ENCODE measurements at places on chromosomes 7 and 10. TPM values are rescaled to one million over a fixed set of nuclear protein-coding genes. Genes with fewer than 3 reads are reported as not detected.

The GPR15LG gene
- total RNA-seq: not detected

The EPO gene
- total RNA-seq: not detected

The AKR1C1 gene
- 3.1 TPM for total RNA-seq

The NRF1 gene
- total RNA-seq: 13.3 TPM

The PRSS1 gene
- total RNA-seq: not detected

The LLCFC1 gene
- not detected for total RNA-seq

- DNase-seq: no peak
These were observed 180.8 kb downstream of the MDFIC start for GRCh38 chr7:115102738-115103137.

DNA sequence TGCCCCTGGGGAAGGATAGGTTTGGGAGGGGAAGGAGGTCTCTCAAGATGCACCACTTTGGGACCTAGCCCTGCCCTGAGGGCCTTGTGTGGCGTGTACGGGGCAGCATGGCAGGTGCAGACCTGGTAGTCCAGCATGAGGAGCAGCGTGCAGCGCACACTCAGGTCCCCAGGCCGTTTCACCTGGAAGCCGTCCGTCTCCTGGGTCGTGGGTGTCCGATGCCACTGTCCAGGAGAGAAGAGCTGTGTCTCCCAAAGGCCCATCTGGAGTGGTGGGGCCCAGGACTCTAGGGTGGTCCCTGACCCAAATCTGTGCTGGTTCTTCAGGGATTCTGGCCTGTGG lies 6.8 kb downstream of the SMARCD3 start:
- DNase-seq: no peak

DNA sequence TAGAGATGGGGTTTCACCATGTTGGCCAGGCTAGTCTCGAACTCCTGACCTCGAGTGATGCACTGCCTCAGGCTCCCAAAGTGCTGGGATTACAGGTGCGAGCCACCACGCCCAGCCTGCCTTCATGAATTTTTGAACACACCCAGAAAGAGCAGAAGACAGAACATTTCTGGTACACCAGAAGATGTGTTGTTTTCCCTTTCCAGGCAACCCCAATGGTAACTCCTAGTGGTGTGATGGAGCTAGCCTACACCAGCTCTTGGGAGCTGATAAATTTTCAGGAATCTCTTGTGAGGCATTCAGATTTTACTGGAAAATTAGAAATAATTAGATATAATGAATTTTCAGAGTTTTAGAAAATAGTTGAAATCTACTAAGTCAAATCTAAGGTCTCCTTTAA lies 904 bp upstream of the CCDC7 start:
- DNase-seq: no peak

GRCh38 chr7:135447748-135448147 lies 62.2 kb downstream of the CNOT4 start:
- DNase-seq: no peak

GRCh38 chr7:27030393-27031050 lies 65.3 kb downstream of the HOXA1 start:
- DNase-seq: no peak

DNA sequence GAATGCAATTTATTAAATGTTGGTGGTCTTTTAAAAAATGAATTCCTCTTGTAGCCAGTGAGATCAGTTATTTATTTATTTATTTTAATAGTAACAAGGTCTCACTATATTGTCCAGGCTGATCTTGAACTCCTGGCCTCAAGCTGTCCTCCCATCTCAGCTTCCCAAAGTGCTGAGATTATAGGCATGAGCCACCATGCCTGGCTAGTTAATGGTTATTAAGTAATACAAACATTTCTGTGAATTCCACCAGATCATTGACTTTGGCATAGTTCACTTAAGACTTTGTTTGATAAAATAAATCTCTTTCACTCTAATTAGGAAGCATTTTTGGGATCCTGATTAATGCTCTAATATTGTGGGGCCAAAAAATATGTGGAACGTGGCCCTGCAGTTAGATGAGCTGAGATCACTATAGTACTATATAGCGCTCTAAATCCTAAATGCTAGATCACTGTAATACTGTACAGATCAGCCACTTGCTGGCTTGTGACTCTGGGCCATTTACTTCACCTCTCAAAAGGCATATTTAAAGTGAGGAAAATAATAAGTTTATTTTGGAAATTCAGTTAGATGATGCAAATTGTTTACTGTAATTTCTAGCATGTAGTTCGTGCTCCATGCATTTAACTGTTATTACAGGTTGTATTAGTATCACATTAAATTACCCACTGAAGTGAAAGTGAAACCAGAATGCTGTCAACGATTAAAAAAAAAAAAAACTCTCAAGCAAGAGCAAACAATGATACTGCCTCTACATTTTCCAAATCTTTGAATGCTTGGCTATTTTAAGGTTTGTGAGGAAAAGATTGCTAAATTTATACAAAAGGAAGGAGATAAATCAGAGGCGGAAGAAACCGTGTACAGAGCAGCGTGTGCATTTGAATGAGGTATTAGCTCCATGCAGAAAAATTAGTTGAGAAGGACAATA lies 15.9 kb upstream of the FAS start:
- peak; percentile 51 for DNase-seq

DNA sequence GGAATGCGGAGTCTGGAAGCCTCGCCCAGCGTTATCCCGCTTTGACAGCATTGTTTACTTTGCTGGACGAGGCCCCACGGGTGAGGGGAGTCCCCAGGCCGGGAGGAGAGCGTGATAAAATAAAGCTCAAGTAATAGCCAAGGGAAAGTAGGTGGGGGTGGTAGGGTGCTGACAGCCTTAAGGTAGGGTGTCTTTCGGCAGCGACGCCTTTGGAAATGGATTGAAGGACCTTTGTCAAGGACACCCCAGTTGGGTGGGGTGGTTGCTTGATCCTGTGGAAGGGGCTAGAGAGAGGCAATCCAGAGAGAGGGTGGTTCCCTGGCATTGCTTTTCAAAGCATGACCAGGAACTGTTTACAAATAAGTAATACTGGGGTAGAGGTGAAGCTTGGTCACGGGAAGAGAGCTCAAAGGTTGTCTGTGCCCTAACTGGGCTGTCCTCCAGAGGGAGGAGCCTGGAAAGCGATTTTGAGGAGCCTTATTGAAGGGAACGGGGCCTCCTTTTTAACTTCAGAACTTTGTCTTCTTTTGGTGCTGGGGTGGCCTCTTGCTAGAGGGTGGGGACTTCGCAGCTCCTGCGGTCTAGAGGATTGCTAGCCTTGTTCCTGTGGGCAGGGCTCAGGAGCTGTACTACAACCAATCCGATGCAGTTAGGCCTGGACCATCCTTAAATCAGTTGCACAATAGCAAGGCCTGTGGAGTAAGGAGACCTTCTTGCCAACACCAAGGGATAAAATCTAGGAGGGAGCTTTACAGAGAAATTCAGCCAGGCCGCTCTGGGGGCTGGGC lies 1.3 kb downstream of the EIF4EBP2 start:
- DNase-seq: peak; percentile 84

DNA sequence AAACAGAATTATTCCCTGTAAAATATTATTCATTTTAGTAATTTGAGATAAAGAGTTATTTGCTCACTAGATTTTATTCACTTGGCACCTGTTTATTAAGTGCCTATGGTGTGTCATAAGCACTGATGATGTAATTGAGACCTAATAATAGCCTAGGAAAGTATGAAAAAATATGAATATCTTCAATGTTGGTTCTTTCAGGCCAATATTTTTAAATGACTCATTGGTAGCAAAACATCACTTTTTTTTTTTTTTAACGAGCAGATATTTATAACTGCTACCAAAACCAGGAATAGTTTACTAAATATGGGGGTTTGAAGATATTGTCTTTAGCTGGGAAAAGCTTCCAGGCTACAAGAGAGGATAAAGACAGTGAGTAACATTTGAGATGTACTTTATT lies 228.0 kb downstream of the PRKG1 start:
- no peak for DNase-seq

All from HT1080 (cell line).